ENCODE measurements at places on chromosomes 12 and 14.

DNA sequence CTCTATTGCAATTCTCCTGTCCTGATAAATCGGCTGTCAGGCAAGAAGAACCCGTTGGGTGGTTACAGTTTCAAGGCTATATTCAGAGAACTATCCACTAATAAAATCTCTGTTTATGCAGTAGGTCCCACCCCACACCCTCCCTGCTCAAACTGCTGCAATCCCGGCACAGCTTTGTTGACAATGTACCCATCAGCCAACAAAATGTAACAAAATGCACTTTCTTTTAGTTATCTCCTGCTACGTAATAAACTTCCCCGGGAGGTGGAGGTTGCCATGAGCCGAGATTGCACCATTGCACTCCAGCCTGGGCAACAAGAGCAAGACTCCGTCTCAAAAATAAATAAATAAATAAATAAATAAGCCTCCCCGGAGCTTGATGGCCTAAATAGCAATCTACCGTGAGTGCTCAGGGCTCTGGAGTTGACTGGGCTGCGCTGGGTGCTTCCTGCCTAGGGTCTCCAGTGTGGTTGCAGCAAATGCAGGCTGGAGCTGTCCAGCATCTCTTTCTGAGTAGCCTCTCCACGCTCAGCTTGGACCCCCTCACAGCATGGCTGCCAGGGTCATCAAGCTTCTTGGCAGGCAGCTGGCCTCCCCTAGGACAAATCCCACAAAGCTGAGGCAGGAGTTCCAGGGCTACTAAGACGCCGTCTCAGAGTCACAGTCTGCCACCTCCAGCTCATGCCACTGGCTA lies 43.2 kb upstream of the FBRSL1 start:
- no peaks in the 10 kb centered on the region for H3K36me3 ChIP-seq
- peak overlapping the region; percentile 78 for H3K4me3 ChIP-seq
- H3K27me3 ChIP-seq: peaks cover 24% of the 10 kb centered on the region
- peaks cover 18% of the 10 kb centered on the region for H3K4me1 ChIP-seq

DNA sequence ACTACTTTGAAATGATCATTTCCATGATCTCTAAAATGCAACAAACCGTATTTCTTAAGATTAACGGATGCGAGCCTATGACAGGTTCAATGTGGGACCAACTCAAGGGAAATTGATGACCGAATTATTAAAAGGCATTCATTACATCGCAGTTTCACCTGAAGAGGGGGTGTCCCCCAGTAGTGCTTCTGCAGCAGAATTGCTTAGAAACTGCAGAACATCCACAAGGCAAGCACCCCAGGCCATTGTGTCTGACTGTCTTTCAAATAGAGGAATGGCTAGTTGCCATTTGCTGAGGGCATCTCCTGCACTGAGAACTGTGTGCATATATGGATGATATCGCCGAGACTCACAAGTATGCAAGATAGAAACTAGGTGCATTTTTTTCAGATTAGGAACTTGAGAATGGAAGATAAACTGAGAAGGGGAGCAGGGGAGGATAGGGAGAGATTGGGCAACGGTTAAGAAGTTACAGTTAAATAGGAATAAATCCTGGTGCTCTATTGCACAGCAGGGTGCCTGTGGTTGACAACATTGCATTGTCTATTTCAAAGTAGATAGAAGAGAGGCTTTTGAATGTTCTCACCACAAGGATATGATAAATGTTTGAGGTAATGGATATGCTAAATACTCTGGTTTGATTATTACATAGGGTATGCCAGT lies 234.3 kb upstream of the PLEKHG7 start:
- no peaks in the 10 kb centered on the region for H3K36me3 ChIP-seq
- no peak overlapping the region for H3K4me3 ChIP-seq

DNA sequence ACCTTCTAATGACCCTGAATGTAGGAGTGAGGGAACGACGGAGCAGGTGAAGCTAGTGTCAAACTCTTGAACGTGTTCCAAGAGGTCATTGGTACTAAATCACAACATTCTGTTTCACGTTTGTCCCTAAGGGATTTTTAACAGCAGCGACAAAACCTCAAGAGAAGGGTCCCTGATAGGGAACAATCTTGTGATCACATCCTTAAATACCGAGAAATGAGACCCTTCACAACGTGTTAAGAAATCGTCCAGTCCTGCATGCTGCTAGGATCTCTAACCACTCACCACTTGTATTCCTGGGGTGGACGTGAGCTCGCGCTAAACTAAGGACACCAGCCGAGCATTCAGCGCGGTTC lies 134.1 kb upstream of the KRAS start:
- no peaks in the 10 kb centered on the region for H3K36me3 ChIP-seq
- peaks cover 24% of the 10 kb centered on the region for H3K4me1 ChIP-seq
- H3K27ac ChIP-seq: peak overlapping the region; percentile 99

GRCh38 chr12:13268581-13268980 lies 72.1 kb downstream of the EMP1 start:
- no peak overlapping the region for H3K4me3 ChIP-seq
- no peak overlapping the region for H3K27ac ChIP-seq
- H3K36me3 ChIP-seq: no peaks in the 10 kb centered on the region
- no peaks in the 10 kb centered on the region for H3K4me1 ChIP-seq
- peaks cover 4% of the 10 kb centered on the region for H3K27me3 ChIP-seq

DNA sequence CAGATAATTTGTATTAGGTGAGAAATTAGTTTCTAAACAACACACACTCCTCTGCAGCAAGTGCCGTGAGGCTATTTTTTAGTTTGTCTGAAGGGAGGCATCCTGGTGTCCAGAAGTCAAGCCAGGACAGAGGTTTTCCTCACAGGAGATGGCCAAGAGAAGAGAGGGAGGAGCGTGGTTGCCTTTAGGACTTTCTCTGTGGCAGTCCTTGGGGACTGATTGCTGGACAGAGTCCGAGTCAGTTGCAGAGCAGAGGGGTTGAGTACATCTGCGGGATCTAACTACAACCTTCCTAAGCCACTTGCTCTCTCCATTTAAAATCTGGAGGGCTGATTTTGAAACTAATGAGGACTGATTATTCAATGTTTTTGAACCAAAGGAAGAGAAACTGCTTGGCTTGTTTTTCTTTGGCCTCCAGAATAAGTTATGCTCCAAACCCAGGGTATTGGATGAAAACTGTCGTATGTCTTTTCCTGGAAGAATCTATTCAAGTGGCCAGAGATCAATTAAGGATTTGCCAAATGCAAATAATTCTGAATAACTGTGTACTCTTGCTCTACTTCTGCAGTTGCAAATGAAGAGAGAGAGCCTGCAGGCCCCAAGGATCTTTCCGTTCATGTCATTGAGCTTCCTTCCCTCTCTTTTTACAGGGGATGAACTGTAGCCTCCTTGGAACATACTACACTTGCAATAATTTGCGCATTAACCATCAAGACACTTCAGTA lies 1.2 kb downstream of the SLCO1C1 start:
- peaks cover 7% of the 10 kb centered on the region for H3K27me3 ChIP-seq
- no peaks in the 10 kb centered on the region for H3K4me1 ChIP-seq
- no peak overlapping the region for H3K4me3 ChIP-seq
- no peaks in the 10 kb centered on the region for H3K36me3 ChIP-seq
- DNase-seq: no peak

- H3K4me1 ChIP-seq: peaks cover 72% of the 10 kb centered on the region
- DNase-seq: no peak
- peak overlapping the region; percentile 88 for H3K27ac ChIP-seq
- H3K4me3 ChIP-seq: no peak overlapping the region
Measured at GRCh38 chr12:108696111-108696995, 35.0 kb downstream of the CORO1C start.

GRCh38 chr12:61502179-61502578 lies 758.0 kb upstream of the USP15 start:
- DNase-seq: no peak
- H3K4me1 ChIP-seq: no peaks in the 10 kb centered on the region
- no peaks in the 10 kb centered on the region for H3K27me3 ChIP-seq
- H3K27ac ChIP-seq: no peak overlapping the region
- H3K36me3 ChIP-seq: no peaks in the 10 kb centered on the region

All from mesothelial cell of epicardium (in vitro differentiated cells).